NCI-H1694 treated with DMSO at 0.1 percent for 48 hours (cell line): ENCODE measurements at places on chromosomes 11 and 22.
A peak's percentile ranks its signal among the peaks of the same experiment; 100 is the strongest.

GRCh38 chr11:47002390-47002789, 65.8 kb downstream of the CSTPP1 start:
- no peak for DNase-seq

- DNase-seq, result no peak
These were observed 44.0 kb upstream of the SLC1A2 start for GRCh38 chr11:35463331-35463751.

DNA sequence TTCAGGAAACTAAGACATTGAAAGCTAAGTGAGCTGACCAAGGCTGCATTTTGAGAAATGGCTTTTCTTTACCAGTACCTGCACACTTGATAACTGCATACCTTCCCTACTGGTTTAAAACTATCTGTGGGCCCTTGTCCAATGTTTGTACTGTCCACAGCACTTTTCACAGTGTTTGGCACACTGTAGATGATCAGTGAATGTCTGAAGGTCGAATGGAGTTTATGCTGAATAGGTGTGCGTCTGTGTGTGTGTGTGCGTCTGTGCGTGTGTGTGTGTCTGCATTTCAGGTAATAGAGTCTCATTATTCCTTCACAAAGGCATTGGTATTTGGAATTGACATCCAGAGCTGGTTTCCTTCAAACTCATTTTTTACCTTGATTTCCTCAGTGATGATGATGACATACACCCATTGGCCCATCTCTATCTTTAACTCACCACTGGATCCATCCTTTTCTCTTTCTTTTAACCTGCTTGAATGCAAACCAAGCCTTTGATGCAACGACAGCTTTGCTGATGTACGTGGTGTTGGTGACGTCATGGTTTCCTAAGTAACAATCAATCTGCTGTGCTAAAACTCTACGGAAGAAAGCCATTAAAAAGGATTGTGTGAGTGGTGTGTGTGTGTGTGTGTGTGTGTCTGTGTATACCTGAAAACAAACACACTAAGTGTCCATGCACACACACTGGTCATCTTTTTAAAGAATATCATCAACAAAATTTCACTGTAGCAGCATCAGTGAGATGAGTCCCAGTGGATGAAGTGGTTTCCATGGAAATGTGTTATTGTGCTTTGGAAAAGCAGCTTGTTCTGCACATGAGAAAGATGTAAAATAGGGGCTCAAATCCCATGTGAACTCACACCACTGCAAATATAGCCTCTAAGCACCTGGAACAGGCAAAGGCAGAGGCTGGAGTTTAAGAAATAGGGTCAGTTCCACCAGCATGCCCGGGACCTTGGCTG, 490.2 kb upstream of the B3GAT1 start:
- DNase-seq, result no peak

GRCh38 chr22:17830043-17830961, 56.0 kb upstream of the BID start:
- DNase-seq, result peak; percentile 36

DNA sequence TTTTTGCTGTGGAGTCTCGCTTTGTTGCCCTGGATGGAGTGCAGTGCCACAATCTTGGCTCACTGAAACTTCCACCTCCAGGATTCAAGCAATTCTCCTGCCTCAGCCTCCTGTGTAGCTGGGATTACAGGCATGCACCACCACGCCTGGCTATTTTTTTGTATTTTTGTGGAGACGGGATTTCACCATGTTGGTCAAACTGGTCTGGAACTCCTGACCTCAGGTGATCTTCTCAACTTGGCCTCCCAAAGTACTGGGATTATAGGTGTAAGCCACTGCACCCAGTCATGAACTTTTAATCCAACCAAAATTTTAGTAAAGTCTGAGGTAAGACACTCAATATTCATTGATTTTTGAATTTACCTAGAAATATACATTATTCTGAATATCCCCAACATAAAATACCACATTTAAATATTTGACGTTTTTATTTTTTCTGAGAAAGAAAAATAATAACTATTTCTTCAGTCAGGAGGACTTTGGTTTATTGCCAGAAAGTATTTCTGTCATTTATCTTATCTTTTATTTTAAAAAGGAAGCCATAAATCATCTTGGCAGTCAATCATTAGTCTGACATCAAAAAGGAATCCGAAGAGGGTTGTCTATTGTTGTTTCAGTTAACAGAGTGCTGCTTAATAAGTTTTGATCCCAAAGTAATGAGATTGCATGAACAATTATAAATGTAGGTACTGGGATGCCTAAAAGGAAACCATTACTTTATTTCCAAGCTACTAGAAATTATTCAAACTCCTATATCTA, 102.2 kb upstream of the GRIA4 start:
- no peak for DNase-seq

GRCh38 chr22:17569971-17570511, 6.7 kb downstream of the SLC25A18 start:
- no peak for DNase-seq

- no peak for DNase-seq
These were observed 18.4 kb upstream of the CTSC start for GRCh38 chr11:88355887-88356286.

- DNase-seq, result no peak
These were observed 12.5 kb upstream of the ELF5 start for GRCh38 chr11:34525888-34526657.

- peak; percentile 18 for DNase-seq
These were observed 9.4 kb downstream of the IGSF9B start for GRCh38 chr11:133947321-133947756.

DNA sequence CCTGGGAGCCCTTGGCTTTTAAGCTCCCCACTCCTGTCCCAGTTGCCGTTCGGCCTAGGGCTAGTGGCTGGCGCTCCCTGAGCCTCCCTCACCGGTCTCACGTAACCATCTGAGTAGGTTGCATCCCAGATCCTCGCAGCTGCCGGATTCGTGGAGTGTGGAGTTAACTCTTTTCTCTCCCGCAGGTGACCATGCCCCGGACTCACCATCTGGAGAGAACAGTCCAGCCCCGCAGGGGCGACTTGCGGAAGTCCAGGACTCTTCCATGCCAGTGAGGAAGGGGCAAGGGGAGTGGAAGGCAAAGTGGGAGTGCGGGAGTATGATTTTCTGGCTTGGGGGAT, 902 bp downstream of the MUS81 start:
- no peak for DNase-seq

DNA sequence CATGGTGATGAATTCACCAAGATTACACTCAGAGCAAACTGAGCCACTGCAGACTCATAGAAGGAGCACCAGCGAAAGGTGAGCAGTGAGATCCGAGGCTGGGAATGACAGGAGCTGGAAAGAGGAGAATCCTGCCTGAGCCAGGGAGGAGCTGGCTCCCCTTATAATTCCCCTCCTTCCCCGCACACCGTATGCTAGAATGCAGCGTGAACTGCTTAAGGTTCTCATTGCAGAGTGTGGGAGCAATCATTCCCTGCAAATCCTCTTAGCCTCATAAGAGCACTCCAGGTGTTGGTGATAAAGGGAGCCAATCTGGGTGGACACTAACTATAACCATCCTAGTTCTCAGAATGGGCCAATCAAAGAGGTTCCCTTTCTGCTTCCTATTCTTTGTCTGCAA, 127.6 kb upstream of the TEAD1 start:
- no peak for DNase-seq

DNA sequence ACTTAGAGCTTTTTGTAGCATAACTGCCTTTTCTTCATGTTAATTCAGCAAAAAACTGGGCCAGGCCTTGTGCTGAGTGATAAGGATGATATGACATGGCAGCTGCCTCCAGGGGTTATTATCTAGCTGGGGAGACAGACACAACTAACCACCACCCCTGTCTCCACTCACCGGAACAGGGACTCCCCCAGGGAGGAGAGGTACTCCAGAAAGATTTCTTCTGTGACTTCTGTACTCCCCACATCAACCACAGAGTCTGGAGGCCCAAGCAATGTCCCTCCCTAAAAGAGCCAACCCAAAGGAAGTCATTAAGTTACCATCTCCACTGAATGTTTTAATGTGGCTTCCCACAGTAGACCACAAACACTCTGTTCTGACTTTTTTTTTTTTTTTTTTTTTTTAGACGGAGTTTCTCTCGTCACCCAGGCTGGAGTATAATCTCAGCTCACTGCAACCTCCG, 14.3 kb upstream of the PMM1 start:
- DNase-seq, result no peak

DNA sequence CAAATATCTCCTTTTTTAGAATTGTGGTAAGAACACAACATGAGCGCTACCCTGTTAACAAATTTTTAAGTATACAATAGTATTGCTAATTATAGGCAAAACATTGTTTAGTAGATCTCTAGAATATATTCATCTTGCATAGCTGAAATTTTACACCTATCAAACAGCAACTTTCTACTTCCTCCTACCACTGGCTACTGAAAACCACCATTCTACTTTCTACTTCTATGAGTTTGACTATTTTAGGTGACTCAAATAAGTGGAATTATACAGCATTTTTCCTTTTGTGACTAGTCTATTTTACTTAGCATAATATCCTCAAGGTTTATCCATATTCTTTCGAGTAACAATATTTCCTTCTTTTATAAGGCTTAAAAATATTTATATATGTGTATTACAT, 128.4 kb downstream of the FAM76B start:
- no peak for DNase-seq

- DNase-seq, result no peak
These were observed 94.5 kb upstream of the BLID start for GRCh38 chr11:122210367-122210997.

DNA sequence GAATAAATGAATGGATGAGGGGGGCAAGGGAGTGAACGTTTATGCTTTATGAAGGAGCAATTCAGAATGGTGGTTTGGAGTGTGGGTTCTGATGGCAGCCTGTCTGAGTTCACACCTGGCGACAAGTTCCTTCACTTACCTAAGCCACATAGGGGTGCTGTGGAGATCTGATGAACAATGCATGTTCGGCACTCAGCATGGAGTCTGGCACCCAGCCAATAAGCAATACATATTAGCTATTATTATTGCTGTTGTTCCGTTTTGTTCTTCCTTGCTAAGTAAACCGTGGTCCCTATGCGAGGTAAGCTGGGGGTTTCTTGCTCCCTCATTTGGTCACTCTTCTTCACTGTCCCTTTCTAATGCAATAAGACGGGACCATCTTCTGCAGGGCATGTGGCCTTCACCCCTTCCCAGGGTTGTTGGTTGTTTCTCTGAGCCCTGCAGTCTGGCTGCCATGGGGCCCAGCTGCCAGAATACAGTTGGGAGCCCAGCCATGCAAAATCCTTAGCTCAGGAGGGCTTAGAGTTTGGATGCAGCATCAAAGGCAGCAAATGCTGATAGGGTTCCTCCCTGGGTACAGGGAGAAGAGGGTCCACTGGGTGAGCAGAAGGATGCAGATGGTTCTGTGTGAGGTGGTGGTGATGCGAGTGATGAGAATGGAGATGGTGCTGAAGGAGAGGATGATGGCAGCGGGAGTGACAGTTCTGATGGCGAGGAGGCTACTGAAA, 6.4 kb upstream of the PKNOX2 start:
- DNase-seq, result no peak

DNA sequence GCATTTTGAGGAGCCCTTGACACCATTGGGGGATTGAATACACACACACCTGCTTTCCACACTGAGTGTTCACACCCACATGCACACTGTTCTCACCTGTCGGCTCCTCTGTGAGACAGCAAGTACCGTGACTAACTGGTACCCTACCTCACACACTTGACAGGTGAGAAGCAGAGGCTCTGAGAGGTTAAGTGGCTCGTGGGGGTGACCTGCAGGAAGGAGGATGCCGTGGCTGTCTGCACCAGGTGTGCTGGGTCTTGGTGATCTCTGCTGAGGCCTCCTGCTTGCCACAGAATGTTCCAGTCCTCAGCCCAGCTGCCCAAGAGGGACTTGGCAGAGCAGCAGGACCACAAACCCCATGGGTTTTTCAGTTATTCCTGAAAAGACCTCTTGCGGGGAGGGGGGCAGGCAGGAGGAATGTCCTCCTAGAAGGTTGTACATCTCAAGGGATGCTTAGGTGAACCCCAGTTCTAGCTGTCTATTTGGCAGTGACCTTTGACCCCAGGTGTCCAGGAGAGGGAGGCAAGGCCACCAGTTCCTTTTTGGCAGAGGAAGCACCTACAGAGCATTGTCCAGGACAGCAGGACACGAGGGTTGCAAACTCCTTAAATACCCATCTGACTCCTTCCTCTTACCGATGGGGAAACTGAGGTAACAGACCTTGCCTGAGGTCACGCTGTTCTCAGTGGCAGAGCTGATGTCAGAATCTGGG, 66.0 kb downstream of the SHISAL1 start:
- DNase-seq, result no peak

DNA sequence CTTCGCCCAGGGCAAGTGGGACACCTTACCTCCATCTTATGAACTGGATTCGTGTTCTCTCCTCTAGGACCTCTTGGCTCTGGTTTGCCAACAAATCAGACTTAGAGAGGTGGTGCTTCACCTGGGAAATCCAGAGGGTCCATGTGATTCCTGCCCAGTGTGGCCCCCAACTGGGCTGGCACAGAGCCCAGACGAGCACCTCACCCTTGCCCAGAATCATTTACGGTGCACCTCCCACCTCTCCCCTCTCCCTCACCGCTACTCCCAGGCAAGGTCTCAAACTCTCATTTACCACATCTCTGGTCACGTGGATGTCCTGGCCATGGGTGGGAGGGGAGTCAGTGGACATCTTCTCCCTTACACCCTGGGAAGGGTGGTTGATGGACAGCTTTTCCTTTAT, 1.1 kb downstream of the SPATA19 start:
- DNase-seq, result no peak

DNA sequence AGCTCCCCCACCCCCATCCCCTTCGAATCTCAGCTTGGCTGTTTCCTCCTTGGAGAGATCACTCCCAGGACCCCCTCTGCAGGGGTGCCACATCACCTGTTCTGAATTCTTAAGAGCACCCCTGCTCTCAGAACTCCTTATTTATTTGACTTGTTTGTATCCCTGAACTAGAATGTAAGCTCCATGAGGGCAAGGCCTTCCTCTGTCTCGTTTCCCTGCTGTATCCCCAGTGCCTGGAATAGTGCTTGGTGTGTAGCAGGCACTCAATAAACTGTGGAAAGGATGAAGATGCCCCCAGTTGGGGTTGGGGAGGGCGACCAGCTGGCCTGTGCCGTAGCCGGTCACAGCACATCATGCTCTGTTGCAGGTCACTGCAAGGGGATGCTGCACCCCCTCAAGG, 3.6 kb upstream of the MDK start:
- no peak for DNase-seq

- DNase-seq, result no peak
These were observed 22.3 kb downstream of the LRRC74B start for GRCh38 chr22:21067901-21068680.

DNA sequence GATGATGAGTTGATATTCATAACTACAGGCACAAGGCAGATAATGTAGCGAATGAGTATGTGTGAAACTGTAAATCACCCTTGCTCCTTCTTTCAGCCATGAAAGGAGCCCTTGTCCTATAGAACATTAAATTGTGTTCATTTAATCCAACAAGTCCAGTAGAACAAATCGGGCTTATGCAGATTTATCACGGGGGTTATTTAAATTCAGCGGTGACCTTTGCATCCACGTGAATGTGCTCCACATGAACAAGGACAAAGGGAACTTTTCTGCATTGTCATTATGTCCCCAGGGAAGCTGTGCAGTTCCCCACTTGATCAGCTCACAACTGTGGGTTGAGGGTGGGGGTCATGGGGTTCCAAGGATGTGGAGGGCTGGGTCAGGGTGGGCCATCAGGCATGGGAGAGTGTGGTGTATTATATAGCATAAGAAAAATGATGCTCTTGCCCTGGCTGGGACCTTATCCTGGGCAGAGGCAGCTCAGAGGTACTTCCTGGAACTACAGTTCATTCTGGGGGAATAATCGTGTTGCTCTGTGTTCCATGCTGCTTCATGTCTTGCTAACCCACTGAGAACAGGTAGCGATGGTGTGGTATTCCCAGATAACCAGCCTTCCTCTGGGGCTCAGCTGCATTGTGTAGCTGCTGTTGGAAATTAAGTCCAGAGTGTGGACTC, 306.6 kb downstream of the FAT3 start:
- DNase-seq, result no peak

GRCh38 chr11:59523541-59523940, 12.2 kb downstream of the OR4D9 start:
- no peak for DNase-seq
